ENCODE measurements at places on chromosomes 5 and 9.

- DNase-seq, result no peak
Observed at GRCh38 chr5:78627766-78628165, 20.8 kb downstream of the LHFPL2 start.

- DNase-seq, result no peak
Observed at GRCh38 chr9:83066771-83067170, 3.8 kb upstream of the RASEF start.

DNA sequence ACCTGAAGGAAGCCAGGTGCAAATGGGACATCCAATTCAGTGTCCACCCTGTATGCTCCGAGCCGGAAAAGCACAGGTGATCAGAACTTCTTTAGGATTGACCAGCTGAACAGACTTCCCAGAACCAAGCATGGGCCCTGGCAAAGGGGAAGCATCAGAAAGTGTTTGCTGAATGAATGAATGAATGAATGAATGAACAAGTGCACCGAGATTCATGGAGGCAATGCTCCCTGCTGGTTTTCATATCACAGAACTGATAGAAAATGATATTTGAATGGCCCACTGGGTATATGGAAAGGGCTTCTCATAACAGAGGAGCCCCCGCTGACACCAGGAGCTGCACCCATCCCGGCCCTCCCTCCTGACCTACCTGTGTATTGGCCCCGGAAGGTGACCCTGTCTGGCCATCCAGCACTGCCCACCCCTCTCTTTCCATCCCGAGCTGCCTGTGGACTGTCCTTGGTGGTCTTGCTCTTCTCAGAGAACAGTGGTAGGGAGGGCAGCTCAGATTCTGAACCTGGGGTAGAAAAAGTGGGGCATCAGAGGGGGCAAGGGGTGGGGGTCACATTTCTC is 15.9 kb downstream of the ORM2 start:
- DNase-seq, result no peak

- DNase-seq, result no peak
Observed at GRCh38 chr5:118796081-118796480, 192.3 kb downstream of the DTWD2 start.

DNA sequence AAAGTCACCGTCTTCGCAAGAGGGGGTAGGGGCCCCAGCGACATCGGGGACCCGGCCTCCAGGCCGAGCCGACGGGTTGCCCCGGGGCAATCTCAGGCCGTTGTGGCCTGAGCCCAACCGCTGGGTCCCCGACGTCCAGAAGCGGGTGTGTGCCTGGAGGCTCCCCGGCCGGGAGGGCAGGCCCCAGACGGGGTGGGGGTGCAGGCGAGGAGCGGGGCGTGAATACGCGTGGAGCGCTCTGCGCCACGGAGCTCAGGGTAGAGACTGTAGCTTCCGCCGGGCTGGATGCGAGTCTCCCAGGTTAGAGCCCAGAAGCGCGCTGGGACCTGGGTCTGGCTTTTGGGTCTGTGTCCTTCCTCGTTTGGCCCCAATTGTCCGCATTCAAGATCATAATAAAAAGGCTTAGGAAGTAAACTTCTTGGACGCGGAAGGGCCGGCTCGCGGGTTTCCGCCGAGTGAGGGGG is 3.5 kb downstream of the BARX1 start:
- DNase-seq, result no peak

- no peak for DNase-seq
Observed at GRCh38 chr9:92294297-92294676, 790 bp upstream of the IARS1 start.

DNA sequence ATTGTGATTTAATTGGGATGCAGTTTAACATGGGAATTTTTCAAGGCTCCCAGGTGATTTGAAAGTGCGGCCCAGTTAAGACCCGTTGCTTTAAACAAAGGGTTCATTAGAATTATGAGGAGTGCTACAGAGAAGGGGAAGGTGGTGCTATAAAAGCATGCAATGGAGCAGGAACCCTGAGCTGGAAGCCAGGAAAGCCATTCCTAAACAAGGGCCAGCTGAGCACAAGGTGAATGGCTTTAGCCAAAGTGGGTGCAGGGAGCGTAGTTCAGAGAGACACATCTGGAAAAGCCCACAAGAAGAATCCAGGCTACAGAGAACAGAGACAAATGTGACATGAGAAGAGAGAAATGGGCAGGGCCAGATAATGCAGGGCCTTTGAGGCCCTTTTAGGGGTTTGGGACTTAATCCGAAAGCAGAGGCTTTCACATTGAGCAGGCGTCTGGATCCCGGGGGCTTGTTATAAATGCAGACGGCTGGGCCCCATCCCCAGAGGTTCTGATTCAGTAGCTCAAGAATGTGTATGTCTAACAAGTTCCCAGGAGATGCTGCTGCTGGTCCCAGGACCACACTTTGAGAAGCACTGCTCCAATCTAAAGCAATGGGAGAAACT is 138.1 kb upstream of the WWC1 start:
- no peak for DNase-seq

DNA sequence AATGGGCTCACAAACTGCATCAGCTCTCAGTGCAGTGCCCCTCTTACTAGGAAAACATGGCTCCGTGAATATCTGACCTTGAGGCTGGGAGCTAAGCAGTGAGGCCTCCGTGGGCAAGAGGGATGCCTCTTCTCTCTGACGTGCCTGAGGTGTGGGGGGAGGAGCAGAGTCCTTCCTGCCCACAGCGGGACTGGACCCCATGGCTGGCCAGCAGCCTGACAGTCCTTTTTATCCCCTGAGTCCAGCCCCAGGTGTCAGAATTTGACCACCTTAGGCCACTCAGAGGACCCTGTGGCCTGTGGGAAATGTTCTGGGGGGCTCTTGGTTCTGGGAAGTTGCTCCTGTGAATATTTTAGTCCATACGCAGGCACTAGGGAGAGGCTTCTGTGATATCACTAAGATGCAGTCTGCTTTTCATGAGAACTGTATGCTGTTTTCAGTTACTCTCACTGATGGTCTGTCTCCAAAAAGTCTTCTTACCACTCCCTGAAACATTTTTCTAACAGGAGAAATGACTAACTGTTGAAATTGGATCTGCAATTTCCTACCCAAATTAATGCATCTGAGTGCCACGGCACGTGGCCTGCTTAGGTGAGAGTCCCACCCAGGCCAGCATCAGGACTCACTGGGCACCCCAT is 23.4 kb downstream of the ANGPTL2 start:
- DNase-seq, result no peak

Data from coronary artery (tissue), 2 donors.